ENCODE measurements at places on chromosomes 16 and 17. TPM values are rescaled to one million over a fixed set of nuclear protein-coding genes. Genes with fewer than 3 reads are reported as not detected.

GRCh38 chr16:86432691-86433090 lies 77.6 kb upstream of the FOXF1 start:
- DNase-seq = no peak

GRCh38 chr17:49851387-49852291 lies 3.8 kb upstream of the TAC4 start:
- DNase-seq = peak; percentile 45

- DNase-seq = peak; percentile 74
These were observed 55.4 kb downstream of the TNRC6C start for GRCh38 chr17:78013683-78014467.

GRCh38 chr16:138049-138417 lies 440 bp downstream of the NPRL3 start:
- no peak for DNase-seq

- DNase-seq = no peak
These were observed 256.0 kb upstream of the CACNG5 start for GRCh38 chr17:66578781-66579489.

The SLC12A3 gene
- not detected for total RNA-seq

The G6PC3 gene
- 18.0 TPM for total RNA-seq

DNA sequence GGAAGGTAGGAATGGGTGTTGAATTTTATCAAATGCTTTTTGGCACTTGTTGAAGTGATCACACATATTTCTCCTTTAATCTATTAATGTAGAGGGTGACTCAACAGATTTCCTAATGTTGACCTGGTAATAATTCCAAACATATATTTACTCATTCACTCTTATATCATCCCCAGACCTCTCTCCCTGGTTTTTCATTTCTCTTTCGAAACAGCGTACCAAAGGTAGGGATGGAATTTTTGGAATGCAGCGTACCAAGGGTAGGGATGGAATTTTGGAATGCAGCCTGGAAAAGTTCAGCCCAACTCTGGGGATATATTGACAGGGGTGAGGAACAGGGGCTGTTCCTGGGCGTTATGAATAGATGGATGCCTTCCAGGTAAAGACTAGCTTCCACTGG lies 7.3 kb downstream of the KIF18B start:
- DNase-seq = no peak

DNA sequence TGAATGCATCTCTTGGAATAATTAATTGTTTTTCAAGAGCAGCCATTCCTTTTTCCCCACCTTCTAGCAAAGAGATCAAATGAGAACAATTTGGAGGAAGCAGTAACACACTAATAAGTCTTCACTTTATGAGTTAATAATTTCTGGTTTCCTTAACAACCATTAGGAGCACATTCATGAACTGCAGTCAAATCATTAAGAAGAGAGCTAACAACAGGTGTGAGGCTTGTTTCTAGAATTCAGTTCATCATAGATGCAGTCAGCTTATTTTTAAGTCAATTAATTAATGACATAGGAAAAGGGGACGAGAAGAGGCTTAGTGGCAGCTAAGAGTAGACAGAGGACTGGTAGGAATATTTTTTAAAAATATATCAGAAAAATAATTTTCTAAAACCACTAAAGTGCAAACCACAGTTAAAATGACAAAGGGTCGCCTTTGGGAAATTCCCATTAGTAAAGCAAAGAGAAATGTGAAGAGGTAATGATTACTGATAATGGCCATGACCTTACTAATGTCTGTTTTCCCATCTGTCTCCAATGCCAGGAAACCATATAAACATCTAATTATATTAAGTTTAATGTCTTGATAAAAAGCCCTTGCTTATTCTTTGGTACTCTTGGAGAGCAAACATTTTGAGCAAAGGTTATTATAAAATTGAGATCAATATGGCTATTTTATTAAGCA lies 184.2 kb downstream of the KCNJ2 start:
- DNase-seq = no peak

GRCh38 chr17:66939461-66940114 lies 24.9 kb upstream of the CACNG4 start:
- no peak for DNase-seq

DNA sequence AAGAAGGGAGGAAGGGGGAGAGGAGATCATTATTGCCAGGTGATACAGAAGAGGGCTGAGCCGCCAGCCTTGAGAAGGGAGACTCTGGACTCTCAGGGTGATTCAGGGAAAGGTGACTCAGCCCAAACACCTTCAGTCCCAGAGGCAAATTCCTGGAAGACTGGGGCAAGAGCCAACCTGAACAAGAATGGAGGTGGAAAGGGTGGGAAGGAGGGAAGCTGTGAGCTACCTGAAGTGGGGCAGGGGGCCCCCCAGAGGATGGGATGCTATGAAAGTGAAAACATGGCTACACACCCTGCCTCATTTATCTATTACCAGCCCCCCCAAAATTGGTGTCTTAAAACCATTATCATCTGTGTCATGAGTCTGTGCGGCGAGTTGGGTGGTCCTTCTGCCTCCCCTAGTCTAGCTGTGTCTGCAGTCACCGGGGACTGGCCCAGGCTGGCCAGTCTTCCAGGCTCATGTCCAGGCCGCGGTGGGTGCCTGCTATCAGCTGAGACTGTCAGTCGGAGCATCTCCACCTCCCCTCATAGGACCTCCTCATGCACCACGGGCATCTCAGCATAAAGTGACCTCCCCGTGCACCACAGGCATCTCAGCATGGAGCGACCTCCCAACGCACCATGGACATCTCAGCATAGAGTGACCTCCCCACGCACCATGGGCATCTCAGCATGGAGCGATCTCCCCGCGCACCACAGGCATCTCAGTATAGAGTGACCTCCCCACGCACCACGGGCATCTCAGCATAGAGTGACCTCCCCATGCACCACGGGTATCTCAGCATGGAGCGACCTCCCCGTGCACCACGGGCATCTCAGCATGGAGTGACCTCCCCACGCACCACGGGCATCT lies 3.2 kb upstream of the SLC47A2 start:
- no peak for DNase-seq

- DNase-seq = no peak
These were observed 16.0 kb upstream of the HAPSTR1 start for GRCh38 chr16:9075299-9076071.

- peak; percentile 49 for DNase-seq
These were observed 26.3 kb downstream of the CEP112 start for GRCh38 chr17:66165537-66166123.

The FMNL1 gene
- total RNA-seq = 3.4 TPM

DNA sequence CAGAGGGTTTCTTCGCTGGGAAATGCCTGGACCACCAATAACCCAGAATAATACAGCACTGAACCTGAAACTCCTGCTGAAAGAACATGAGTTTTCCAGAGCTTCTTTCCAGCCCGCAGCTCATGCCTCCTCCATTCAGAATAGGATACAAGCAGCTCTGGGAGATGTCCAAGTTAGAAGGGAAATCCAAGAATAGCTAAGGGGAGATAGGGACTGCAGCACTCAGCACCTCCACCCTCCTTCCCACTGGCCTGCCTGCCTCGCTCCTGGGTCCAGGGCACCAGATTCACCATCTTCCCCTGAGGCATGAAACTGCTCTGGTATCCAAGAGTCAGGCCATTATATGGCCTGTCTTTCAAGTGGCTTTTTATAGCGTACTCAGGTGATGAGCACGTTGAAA lies 4.1 kb downstream of the KRT31 start:
- no peak for DNase-seq

- no peak for DNase-seq
These were observed 3.4 kb downstream of the ARL16 start for GRCh38 chr17:81680150-81680549.

The KRTAP4-6 gene
- not detected for total RNA-seq

DNA sequence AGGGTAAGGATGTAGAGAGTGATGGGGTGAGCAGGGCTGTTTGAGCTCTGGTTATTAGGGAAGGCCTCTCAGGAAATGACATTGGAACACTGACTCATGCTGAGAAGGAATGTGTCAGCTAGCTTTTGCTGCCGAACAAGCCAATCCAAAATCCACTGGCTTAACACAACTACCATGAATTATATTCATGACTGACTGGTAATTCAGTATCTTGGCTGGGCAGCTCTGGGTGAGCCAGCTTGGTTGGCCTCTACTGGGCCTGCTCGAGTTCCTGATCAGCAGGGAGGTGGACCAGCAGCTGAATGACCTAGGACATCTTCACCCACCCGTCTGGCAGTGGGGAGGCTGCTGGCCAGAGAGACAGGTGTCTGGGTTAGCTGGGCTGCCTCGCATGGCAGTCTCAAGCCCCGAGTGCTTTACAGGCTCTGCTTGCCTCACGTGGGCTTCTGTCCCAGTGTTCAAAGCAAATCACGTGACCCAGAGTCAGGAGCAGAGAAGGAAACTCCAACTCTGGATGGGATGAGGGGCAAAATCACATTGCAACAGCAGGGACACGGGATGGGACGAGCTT lies 209.4 kb downstream of the KATNIP start:
- DNase-seq = no peak

The PHOSPHO1 gene
- 2.6 TPM for total RNA-seq

- no peak for DNase-seq
These were observed 12.0 kb downstream of the MILR1 start for GRCh38 chr17:64460955-64461354.

The KCNJ12 gene
- total RNA-seq = 2.8 TPM

The HAP1 gene
- total RNA-seq = 1.5 TPM

DNA sequence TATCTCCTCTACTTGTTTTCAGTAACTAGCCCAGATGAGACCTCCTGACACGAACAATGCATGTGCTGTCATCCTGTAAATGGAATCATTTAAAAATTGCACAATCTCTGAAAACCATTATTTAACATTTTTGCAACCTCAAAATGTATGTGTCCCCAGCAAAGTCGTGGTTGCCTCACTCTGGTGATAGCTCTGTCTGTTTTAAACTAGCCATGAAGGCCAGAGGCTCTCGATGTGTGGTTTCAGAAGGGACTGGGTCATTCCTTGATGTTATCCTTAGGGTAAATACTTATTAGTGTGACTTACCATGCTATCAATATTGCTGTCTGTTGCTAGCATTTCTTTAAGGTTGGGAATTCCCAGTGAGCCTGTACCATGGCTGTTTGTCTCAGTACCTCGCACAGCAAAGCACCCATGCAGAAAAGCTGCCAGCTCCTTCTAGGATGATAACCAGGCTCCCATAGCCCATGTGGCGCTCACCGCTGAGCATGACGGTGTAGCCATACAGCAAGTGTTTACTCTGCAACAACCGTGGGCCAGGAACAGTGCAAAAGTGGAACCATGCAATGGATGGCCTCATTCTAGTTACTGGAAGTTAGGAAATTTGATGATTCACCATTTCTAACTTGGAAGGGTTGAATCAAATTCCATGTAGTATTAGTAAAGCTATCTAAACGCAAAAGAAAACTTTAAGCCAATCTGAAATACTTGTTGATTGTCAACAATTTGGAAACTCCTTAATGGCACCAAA lies 2.9 kb upstream of the PGS1 start:
- DNase-seq = no peak

DNA sequence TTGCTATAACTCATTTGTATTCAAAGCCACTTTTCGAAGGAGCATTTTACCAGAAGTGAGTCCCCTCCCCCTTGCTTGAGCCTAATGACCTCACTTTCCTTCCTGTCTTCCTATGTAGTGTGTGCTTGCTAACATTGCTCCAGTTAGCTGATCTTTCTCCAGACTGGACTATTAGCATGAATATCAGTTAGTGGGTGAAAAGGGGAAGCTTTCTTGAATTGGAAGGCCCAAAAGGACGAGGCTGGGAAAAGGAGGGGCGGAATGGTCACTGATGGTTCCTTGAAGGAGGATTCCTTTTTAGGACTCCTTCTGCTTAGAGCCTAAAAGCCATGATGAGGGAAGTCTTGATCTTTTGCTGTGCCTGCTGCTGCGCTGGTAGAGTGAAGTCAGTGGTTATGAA lies 11.9 kb downstream of the MAP3K3 start:
- no peak for DNase-seq

GRCh38 chr16:85149776-85150175 lies 37.5 kb upstream of the CIBAR2 start:
- peak; percentile 80 for DNase-seq

- DNase-seq = no peak
These were observed 10.9 kb downstream of the UBALD2 start for GRCh38 chr17:76276069-76276431.

GRCh38 chr16:27736431-27736830 lies 186.5 kb downstream of the KATNIP start:
- DNase-seq = no peak

- DNase-seq = no peak
These were observed 26.9 kb downstream of the IRX5 start for GRCh38 chr16:54957403-54958166.

- no peak for DNase-seq
These were observed 181.9 kb downstream of the MSI2 start for GRCh38 chr17:57438066-57438731.

DNA sequence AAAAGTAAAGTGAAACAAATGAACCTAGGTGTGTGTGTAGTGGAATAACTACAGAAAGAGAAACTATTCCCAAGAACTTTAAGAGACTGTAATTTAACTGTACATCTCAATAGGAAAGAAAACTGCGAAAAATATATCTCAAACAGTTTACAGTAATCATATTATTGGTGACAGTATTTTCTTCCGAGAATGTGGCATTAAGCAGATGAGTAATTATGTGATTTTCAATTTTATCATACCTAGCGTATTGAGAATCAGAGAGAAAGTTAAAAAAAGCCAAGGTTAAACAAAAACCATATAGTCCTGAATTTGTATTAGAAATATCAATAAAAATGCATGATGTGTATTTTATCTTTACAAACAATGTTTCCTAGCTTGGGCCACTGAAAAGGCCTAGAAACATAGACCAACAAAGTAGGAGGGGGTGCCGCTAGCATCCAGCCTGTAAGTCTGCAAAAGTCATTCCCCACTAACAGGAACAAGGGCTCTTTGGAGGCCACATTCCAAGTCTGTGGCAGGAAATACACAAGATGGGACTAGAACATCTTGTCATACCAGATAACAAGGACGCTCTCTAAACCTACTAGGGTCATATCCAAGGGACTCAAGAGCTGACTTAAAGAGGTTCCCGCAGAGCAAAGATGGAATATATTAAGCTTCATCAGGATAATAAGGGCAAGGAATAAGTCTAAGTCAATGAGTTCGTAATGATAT lies 20.5 kb downstream of the RNF157 start:
- no peak for DNase-seq

DNA sequence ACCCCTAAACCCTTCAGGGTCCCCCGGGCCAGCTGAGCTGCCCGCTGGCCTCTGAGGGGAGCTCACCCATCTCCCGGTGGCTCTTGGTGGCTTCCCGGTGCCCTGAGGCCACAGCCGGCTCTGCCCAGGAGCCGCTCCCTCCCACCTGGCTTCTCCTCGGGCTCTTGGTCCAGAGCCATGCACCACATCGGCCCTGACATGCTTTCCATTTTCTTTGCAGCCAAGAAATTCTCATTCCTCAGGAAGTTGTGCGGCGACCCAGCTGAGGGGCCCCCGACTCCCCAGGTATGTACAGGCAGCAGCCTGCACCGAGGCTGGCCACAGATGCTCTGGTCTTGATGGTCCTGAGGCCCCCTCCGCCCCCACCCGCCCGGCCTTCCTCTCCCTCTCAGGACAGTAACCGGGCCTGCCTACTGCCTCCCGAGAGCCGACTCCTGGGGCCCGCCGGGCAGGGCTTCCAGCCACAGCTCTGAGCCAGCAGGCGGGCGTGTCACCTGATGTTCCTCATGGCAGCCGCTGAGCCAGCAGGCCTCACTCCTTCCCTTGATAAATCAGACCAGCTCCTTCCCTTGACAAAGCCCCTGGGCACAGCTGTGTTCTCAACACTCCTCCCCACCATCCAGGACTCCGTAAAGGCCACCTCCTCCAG lies 28.4 kb upstream of the ZFPM1 start:
- peak; percentile 69 for DNase-seq
